CD4-positive, alpha-beta T cell treated with Interleukin-12 subunit alpha and Interleukin-12 subunit beta, for 1 hour (primary cell): ENCODE measurements at places on chromosomes 1 and 21.

GRCh38 chr1:17743008-17743647 is 12.0 kb upstream of the ACTL8 start:
- DNase-seq = no peak

GRCh38 chr1:33284049-33284448 is 27.8 kb downstream of the ZNF362 start:
- DNase-seq = no peak

DNA sequence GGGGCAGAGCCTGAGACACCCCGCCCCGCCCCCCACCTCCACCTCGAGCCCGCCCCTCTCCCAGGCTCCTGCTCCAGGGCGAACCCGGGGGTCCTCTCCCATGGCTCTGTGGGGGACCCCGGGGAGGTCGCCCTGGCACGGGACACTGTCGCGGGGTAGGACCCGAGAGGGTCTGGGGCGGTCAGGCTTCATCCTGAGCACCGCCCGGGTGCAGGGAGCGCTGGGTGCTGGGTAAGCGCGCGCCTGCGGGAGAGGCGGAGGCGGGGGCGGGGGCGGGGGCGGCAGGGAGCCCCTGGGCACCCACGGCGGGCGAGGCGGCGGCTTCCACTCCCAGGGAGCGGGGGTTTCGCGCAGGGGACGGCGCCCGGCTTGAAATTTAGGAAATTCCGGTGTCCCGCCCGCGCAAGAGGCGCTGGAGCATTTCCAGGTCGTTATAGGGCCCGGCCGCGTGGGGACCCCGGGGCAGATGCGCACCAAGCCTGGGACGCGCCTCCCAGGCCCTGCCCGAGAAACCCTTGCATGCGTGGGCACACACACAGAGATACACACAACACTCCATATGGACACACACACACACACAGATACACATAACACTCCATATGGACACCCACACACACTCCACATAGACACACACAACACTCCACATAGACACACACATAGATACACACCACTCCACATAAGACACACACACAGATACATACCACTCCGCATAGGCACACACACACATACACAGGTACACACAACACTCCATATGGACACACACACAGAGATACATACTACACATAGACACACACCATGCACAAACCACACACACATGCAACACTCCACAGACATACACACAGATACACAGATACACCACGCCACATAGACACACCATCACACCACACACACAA is 48.7 kb upstream of the SLC19A1 start:
- peak; percentile 52 for DNase-seq

- no peak for DNase-seq
Measured at GRCh38 chr1:37955685-37956084, 8.8 kb upstream of the INPP5B start.

DNA sequence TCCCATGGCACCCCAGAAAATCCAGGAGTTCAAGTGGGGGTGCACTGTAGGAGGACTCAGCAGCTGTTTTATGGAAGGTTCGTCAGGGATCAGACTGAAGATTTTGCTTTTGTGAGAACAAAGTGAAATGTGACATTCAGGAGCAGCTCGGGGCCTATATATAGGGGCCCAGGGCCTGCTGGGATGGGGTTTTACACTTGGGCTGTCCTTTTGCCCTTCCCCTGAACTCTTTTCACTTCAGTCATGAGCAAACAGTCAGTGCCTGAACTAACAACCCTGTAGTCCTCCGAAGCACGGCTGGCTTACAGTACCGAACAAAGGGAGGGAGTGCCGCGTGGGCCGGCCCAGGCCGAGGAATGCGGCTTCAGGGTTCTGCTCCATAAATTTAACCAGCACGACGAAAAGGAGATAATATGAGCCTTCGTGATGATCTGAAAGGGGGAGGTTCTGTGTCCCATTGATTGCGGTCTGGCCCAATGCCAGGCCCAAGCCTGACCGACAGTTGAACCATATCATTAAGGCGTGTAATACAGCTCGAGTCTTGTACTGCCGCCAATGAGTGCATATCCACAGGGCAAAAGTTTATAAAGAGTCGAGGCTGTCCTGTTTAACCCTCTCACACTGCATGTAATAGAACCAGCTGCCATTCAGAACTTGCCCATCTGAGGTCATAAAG is 139.9 kb downstream of the DHRS3 start:
- DNase-seq = no peak

GRCh38 chr1:1227386-1227785 is 4.4 kb downstream of the SDF4 start:
- DNase-seq = no peak

DNA sequence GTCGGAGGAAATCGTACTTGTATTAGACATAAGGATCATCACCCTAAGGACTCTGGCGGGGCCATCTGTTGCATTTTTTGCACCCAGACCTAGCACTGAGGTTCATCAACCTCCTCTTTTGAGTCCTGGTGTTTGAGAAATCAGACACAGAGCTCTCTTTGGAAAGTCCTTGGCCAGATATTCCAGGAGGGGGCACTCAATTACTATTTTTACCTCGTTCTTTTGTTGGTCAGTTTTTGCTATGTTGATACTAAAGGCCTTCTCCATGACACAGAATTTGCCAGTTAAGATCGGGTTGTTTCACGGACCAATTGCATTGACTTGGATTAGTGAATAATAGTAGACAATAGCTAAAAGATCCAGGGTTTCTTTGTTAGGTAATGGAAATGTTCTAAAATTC is 711.2 kb downstream of the KCNT2 start:
- DNase-seq = no peak

DNA sequence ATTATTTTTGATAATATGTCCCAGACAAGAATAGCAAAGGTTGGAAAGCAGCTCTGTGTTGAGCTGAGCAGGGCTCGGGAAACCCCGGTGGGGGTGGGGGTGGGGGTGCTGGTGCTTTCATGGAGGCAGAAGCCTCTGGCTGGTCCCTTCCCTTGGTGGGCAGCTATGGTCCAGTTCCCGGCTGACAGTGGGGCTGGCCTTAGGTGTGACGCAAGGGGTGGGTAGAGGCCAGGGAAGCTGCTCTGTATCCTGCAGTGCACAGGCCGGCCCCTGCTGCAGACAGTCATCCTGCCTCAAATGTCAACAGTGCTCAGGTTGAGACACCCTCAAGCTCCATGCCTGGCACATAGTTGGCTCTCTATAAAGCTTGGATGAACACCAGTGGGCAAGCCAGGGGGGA is 8.9 kb downstream of the ACTL8 start:
- DNase-seq = no peak

DNA sequence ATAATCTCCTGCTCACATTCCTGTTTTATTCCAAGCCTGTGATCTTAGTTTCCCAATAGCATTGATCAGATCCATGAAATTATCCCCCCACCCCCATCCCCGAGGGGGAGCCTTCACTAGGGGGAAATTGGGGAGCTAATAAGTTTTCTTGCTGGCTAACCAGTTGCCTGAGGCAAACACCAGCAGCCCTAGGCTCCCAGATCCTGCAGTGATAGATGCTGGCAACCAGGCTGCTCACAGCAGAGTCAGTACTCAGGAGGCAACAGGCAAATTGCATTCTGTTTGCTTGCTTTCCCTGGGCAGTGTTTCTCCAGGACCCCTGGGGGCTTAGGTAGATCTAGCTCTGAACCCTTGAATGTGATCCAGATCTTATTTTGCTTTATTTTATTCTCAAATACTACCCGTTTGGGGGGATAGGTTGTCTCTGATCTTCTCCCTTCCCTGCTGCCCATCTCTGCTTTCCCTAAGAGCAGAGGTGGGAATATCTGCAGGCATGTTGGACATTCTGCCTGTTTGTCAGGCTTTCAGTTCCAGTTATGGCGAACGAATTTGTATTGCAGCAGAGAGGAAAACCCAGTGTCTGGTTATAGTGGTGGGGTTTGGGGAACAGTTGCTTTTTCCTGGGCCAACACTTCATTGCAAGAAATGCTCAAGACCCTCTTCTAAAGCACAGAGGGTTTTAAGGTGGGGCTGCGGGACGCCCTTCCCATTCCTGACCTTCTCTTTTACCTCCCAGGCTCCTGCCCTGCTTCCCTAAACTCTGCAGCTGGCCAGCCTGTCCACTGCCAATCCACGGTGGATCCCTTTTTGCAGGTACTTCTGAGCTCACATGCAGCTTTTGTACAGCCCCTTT is 289.8 kb upstream of the PLXNA2 start:
- no peak for DNase-seq

- DNase-seq = peak; percentile 87
Measured at GRCh38 chr1:93846206-93846991, 32.6 kb downstream of the DNTTIP2 start.

GRCh38 chr1:66239834-66240233 is 294.1 kb upstream of the SGIP1 start:
- no peak for DNase-seq

GRCh38 chr1:173733912-173734311 is 19.1 kb downstream of the KLHL20 start:
- no peak for DNase-seq

GRCh38 chr1:158924677-158925076 is 6.7 kb upstream of the PYHIN1 start:
- peak; percentile 25 for DNase-seq

- no peak for DNase-seq
Measured at GRCh38 chr1:37498872-37499617, 15.5 kb downstream of the MEAF6 start.

DNA sequence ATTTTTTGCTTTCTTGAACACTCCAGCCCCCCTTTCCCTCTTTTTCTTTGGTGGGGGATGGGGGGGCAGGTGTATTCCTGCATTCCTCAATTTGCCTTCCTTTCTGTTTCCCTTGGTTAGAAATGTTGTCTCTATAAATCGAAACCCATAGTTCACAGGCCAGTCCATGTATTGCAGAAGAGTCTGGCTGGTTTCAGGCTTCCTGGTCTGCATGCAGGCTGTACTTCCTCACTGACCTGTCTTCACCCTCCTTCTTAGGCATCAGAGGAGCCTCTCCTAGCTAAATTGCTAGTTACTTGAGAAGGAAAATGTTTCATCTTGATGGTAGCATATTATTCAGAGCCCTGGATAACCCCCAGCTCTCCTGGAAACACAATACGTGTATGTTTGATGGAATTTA is 140.0 kb downstream of the SPATA46 start:
- DNase-seq = no peak

- no peak for DNase-seq
Measured at GRCh38 chr1:70767377-70767776, 280.2 kb downstream of the PTGER3 start.

GRCh38 chr1:41433501-41433900 is 51.0 kb downstream of the EDN2 start:
- no peak for DNase-seq

DNA sequence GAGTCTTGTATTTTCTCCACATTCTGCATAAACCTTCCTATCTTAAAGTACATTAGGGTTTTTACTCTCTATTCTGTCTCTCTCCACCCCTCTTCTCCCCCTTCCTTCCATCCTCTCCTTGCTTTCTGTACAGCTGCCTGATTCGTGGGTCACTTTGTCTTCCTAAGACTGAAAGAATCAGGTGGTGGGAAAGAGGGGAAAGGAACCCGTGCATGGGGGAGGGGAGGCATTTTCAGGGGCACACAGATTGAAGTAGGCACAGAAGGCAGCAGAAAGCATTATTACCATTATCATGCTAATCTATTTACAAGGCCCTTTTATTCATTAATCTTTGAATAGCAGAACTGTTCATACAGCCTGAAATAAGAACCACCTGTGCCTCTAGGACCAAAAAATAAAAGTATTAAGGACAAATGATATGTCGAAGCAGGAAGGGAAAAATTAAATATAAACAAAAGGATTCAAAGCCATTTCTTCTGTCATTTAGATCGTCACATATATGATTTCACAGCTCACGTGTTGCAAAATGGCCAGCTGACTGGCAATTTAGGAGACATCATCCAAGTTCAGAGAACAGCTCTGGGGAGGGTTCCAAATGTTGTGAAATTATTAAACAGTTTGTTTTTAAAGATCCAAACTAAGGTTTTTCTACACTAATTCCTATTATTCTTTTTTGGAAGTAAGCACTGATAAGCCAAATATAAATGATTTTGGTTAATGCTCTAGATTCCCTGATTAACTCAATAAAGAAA is 154.6 kb downstream of the PBX1 start:
- no peak for DNase-seq

- DNase-seq = no peak
Measured at GRCh38 chr1:232968391-232968790, 18.0 kb downstream of the NTPCR start.

DNA sequence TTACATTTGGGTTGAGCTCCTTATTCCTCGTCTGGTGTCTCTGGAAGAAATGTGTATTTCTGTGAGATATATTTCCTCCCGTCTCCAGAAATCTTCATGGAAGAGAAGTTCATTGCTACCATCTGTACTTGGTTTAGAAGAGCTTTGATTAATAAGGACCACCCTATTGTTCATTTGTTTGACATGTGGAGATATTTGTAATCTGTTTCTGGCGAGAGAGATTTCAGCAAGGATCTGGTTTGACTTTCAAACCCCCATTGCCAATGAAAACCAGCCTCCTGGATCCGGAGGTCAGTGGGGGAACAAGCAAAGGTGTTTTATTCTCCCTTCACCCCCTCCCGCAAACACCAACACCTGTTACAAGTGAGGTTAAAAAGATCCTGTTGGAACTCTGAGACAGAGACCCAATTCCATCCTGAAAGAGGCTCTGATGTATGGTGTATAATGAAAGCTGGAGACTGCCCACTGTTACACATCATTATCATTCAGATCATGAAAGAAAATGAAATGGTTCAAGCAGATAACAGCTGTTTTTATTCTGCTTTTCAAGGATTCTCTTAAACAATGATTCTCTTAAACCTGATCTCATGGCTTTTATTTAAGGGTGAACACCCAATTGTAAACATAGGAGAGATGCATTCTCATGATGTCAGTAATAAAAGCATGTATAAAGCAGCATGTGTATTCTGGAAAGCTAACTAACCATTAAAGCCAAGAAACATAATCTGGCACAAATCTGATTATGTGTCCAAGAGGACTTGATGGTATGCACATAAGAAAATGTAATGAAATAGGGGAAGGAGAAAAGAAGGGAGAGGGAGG is 393.5 kb upstream of the ADGRL2 start:
- no peak for DNase-seq

DNA sequence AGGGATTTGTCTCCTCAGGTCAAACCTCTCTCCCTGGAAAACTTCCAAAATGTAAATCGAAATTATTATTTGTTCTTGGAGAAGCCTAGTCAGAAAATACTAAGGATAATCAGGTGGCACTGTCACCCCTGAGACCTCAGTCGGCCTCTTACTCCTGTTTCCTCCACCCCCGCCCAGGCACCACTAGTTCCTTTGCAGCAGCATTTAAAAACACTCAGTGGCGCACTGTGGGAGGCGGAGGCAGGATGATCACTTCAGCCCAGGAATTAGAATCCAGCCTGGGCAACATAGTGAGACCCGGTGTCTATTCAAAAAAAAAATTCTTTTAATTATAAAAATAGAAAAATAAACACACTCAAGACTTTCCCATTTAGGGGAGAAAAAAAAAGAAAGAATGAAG is 18.0 kb upstream of the IFNAR2 start:
- DNase-seq = no peak

DNA sequence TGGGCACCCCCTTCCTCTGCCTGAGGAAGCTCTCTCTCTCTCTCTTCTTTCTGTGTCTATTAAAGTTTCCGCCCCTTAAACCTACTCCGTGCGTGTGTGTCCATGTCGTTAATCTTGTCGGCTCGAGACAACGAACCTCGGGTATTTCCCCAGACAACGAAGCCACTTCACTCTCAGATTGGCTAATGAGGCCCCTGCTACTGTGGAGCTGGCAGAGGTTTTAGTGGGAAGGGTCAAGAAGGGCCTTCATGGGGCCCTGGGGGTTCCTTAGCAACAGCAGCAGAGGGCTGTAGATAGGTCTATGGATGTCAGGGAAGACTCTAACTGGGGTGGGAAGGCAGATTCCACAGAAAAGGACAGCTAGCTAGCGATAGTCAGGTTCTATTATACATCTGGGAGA is 239.8 kb upstream of the RAB4A start:
- no peak for DNase-seq
